NT2/D1 (cell line): ENCODE measurements at places on chromosomes 6 and 20.

DNA sequence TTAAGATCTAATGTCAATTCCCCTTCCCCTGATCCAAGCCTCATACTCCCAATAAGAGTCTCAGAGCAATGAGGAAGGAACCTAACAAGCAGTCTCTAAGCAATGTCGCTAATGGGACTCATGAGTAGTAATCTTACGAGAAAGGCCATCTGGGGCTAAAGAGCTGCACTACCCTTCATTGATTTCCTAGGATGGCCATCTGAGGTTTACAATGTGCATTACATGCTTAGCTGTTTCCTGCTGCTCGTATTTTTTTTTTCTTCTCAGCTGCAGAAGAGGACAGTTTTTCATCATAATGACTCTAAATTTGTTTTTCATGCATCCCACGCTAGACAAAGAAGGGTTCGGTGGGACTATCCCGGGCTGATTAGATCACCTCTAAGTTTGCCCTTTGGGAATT is 119.3 kb downstream of the LPA start:
- no peak for DNase-seq

DNA sequence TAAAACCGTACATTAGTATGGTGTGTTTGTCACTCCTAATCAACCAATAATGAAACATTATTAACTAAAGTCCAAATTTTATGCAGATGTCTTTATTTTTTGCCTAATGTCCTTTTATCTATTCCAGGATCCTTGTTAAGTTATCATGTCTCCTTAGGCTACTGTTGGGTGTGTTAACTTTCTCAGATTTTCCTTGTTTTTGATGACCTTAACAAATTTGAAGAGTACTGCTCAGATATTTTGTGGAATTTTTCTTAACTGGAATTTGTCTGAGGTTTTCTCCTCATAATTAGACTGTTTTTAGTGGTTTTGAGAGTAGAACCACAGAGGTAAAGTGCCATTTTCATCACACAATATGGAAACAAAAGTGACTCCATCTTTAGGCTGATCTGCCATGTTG is 406.3 kb downstream of the MEI4 start:
- DNase-seq, result no peak

- DNase-seq, result no peak
Measured at GRCh38 chr20:47063407-47063806, 168.8 kb downstream of the EYA2 start.

DNA sequence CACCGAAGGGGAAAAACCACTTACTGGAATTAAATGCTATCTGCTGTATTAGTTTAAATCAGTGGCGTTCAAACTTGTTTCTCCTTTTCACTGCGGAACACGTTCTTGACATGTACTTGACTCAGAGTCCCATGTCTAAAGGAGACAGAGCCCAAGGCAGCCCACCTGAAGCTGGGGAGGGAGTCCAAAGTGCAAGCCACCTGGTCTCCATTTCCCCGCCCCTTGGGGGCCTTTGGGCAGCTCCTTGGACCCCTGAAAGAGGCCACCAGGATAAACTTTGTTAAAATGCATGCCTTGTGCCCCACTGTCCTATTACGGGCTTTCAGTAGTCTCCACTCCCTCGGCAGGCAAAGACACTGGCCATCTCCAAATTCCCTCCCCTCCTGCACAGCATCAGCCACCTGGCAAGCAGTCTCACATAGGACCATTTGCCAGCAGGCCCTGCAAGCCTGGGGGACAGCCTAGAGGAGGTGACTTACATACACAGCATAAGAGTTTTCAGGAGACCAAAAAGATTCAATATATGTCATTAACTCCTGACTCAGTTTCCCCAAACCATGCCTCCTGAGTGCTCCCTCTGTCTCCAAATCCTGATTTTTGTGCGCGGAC is 6.7 kb downstream of the PCK1 start:
- no peak for DNase-seq

GRCh38 chr6:164252948-164253347 is 838.4 kb downstream of the QKI start:
- no peak for DNase-seq

DNA sequence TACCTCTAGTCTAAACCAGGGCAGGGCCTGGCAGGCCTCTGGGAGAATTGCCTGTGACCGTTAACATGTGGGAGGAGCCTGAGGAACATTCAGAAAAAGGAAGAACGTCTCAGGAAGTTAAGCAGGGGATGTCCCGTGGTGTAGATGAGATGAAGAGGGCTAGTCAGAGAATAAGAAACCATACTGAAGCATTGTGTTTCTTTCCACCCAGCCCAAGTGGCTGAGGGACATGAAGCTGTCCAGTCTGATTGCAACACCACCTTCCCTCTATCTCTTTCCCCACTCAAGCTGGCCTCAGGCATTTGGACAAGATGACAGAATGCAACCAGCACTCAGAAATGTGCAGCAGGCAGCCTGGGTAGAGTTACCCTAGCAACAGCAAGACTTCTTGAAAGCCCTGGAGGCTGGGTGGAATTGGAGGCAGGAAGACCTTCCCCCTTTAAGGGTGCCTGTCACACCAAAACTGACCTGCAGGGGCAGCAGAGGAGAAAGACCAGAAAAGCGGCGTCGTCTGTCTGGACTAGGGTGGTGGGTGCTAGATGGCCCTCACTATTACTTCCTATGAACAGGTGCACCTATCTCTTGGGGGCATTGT is 186.1 kb downstream of the UNC5CL start:
- DNase-seq, result peak; percentile 23

DNA sequence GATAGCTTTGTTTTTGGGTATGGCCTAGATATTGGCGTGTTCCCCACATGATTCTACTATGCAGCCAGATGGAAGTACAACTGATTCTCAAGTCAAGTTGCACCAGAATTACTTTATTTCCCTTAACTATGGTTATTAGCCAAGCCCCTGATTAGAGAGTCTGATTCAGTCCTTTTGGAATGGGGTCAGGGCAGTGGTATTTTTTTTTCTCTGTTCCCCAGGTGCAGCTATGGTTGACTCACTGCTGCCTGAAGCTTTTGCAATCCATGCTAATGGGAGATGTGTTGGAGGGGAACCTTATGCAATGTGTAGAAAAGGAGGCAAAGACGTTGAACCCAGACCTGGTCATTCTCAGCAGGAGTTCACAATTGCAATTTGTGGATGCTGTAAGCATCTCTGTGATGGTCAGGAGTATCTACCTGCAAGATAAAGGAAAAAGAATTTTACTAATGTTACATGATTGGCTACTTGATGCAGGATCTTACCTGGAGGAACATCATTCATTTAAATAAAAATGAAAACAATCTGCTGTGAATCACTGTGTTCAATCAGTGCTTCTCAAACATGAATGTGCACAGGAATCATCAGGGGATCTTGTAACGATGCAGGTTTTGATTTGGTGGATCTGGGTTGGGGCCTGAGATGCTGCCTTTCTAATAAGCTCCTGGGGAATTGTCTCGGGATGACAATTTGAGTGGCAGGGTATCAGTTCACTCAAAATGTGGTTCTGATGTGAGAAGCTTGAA is 49.4 kb downstream of the PFDN4 start:
- peak; percentile 20 for DNase-seq

DNA sequence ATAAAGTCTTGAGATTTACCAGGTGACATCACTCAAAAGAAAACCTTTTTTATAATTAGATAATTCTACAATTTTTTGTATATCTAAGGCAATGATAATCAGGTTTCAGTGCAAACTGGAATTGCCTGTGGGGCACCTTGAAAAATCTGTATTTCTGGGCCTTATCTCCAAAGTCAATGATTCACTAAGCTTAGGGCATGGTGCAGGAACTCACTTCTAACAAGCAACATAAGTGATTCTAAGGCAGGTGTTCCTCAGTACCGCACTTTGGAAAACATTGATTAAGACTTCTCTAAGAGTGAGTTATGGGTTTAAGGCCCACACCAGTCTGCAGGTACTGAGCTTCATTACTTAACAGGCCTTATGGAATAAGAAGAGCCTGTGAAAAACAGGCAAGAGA is 115.3 kb downstream of the COL12A1 start:
- DNase-seq, result no peak

GRCh38 chr20:15544742-15545141 is 1028.5 kb downstream of the KIF16B start:
- DNase-seq, result no peak

- DNase-seq, result no peak
Measured at GRCh38 chr20:62774762-62775161, 21.5 kb upstream of the MRGBP start.

DNA sequence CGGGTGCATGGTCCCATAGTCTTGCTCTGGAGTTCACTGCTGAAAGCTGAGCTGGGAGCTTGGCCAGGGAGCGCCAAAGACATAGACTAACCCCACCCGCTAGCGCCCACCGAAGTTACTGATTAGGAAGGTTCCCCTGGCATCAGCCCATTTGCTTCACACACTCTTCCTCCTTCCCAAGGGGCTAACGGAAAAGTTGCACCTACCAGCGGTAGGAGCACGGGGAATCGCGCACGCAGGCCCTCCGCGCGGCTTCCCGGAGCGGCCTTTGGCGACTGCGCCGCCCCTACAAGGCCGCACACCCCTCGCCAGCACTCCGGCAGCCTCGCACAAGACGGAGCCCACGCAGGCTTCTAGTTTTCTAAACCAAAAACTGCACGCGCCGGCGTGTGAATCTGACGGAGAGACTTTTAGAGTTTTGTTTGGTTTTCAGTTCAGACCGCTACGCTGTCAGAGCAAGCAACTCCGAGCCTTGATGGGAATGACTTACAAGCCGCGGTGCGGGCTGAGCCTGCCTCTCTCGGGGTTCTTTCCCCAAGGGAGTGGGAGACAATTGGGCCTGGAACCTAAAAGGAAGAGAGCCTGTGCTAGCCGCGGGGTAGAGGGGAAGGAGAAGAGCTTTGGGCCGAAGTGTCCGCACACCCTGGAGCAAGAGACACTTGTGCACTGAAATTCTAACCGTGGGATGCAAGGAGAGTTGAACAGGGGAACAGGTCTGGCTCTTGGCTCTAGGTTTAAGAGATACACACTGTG is 891 bp upstream of the POU3F2 start:
- DNase-seq, result no peak

DNA sequence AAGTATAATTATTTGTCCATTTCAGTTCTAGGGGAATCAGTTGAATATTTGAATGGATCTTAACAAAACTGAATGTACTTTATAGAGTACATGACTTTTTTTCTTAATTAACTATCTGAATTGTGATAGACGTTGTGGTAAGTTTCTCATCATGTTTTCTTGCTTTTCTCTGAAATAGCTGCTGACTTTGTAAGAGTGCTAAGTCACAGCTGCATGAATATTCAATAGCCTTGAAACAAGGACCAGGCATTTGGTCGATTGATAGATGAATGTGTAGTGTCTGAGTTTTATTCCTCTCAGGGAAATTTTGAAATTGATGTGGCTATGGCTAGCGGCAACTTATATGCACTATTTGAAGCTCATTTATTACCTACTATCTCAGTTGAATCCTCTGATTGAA is 56.0 kb downstream of the ADGRB3 start:
- DNase-seq, result no peak

DNA sequence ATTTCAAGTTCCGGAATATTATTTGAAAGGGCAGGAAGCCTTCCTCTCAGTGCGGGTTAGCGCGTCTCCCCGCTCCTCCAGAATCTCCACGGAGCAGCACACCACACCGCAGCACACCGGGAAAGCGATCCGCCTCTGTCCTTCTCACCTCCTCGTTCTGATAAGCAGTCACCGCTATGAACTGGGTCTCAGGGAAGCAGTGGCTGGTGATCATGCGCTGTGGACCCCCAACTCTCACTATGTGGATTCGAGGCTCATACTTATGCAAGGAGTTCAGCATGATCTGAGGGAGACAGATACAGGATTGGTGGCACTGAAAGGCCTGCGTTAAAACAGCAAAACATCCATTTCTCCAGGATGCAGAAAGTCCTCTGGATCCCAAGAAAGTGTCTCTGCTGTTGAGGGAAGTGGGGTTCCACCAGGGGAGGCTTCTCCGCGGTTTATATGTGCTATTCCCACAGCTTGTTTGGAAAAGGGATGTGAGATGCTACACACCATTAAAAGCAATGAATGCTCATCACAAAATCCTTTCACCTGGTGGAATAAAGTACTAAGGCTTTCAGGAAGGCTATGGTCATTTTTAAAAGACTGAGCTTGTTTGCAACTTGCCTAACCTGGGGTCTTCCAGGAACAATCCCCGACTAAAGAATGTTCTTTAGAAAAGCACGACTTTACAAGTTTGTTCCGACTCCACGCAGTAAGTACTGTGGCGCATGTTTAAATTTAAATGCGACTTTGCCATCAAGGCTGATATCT is 1.9 kb downstream of the TBXT start:
- no peak for DNase-seq

- no peak for DNase-seq
Measured at GRCh38 chr6:168407842-168408241, 33.1 kb upstream of the SMOC2 start.

- no peak for DNase-seq
Measured at GRCh38 chr6:81999270-81999669, 246.8 kb upstream of the TENT5A start.

- DNase-seq, result peak; percentile 48
Measured at GRCh38 chr20:20837574-20838021, 125.2 kb upstream of the RALGAPA2 start.

DNA sequence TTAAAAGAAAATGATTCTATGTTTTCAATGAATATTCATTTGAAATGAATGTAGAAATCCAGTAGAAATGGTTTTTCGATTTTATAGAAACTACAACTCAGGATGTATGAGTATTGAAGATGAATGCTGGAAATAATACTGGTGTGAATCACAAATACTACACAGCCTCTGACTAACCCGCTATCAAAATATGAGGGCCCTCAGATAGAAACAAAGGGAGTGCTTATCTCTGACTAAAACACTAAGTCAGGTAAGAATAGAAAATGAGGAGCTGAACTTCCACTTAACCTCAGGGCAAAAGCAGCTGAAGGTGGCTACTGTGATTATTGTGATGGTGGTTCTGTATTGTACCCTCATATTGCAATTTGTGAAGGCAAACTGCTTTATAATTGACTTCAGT is 220.9 kb upstream of the RNF217 start:
- no peak for DNase-seq

GRCh38 chr20:61695741-61696140 is 369.9 kb downstream of the TAF4 start:
- DNase-seq, result no peak

GRCh38 chr6:8054276-8054675 is 9.9 kb downstream of the BLOC1S5 start:
- DNase-seq, result no peak

DNA sequence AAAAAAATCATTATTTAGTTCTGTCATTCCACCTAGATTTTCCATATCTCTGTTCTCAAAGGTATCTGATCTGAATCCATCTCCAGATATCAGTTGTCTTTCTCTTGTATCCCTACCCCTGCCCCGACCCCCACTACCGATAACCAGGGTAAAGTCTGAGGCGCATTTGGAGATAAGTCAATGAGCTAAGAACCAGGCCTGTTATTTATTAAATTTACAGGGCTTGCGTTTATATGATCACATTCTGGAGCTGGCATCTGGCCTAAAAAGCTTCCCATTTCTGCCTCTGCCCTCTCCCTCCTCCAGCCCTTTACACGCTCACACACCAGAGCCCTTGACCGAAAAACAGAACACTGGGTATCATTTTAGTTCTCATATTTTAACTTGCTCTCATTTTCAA is 144.7 kb downstream of the ALDH8A1 start:
- no peak for DNase-seq
